Bronchial epithelial cell (primary cell): ENCODE measurements at places on chromosomes 12 and 14. TPM values are rescaled to one million over a fixed set of nuclear protein-coding genes. Genes with fewer than 3 reads are reported as not detected.

Gene FAM186B
- 0.13 and 0.26 TPM in 2 replicates for total RNA-seq

Gene KERA
- total RNA-seq: not detected in 2 replicates

Gene PLEK2
- total RNA-seq: 20.4 and 111 TPM in 2 replicates

Gene PLEKHD1
- total RNA-seq: 0.26 TPM in 1 of 2 replicates, not detected in the other
